NCI-H1436 treated with DMSO at 0.1 percent for 48 hours (cell line): ENCODE measurements at places on chromosomes 6 and 20.

DNA sequence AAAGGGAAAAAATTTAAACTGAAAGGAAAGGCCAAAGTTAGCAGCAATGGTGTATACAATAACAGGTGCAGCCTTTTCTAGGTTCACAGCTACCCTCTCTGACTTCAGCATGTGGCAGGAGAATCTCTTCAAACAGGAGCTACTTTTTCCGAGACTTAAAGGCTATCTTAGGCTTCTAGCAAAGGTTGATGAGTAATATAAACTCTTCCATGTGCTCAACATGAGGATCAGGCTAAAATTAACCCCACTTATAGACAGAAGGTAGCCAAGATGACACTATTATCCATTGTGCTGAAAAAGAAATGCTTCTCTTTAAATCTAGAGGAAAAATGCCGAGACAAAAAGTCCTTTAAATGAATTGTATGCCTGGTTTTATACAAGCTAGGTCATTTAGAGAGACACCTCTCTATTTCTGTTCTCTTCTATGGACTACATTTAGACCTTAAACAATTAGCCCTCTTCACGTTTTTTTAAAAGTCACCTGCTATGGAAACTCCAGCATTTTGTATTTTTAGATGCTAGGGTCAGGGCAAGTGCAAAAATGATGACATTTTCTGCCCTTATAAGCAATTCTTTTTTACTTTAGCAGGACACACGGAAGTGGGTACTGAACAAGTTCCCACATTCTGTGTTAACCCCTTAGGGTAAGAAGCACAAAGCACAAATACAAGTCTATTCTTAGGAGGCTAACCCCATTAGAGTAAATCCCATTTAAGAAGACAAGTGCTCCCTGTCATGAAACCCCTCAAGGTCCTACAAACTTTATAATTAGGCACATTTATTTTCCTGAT lies 216.8 kb upstream of the CITED2 start:
- no peak for DNase-seq

- no peak for DNase-seq
Measured at GRCh38 chr20:61958773-61959700, 106.6 kb downstream of the TAF4 start.

DNA sequence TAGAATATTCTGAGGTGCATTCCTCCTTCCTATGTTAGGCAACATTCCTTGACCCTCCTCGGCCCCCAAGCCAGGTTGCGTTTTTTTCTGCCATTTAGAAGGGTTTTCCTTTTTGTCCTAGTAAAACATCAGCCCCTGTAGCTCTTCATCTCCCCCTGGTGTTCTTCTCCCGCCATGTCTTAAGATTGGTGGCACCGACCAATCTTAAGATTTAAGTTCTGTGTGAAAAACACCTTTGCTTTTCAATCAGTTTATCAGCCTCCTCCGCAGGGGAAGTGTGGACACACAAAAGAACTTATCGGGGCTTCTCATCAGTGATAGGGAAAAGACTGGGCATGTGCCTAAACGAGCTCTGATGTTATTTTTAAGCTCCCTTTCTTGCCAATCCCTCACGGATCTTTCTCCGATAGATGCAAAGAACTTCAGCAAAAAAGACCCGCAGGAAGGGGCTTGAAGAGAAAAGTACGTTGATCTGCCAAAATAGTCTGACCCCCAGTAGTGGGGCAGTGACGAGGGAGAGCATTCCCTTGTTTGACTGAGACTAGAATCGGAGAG lies 719 bp upstream of the EDN1 start:
- no peak for DNase-seq

GRCh38 chr6:145670311-145670710 lies 65.0 kb downstream of the EPM2A start:
- no peak for DNase-seq
